ENCODE measurements at places on chromosomes 4 and X. TPM values are rescaled to one million over a fixed set of nuclear protein-coding genes. Genes with fewer than 3 reads are reported as not detected.

EVC gene
- total RNA-seq = 0.42 TPM

NDNF gene
- total RNA-seq = not detected

PRMT9 gene
- total RNA-seq = 36.4 TPM

FAM184B gene
- not detected for total RNA-seq

SH2D1A gene
- 44.4 TPM for total RNA-seq

GPRIN3 gene
- 32.1 TPM for total RNA-seq

SPCS3 gene
- 170 TPM for total RNA-seq

KLHL34 gene
- total RNA-seq = 0.25 TPM

COX7B2 gene
- total RNA-seq = not detected

Measured in CD8-positive, alpha-beta T cell (primary cell).